ENCODE measurements at places on chromosomes 1 and 21.

DNA sequence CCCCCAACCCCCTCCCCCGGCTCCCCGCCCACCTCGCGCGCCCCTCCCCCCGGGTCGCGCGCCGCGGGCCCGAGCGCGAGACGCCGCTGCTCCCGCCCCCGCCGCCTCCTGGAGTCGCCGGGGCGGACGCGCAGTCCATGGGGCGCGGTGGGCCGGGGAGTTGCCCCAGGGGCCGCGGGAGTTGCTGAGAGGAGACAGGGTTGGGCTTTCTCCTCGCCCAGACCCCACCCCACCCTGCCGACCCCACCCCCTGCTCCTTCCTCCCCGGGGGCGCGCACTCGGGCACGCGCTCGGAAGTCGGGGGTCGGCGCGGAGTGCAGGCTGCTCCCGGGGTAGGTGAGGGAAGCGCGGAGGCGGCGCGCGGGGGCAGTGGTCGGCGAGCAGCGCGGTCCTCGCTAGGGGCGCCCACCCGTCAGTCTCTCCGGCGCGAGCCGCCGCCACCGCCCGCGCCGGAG, at the start of gene LAMC1:
Gene LAMC1, plus strand, starts transcription at position 275 of the 455 bp plus-strand sequence. CDS start 297 bp downstream, outside the sequence.
- no peak for DNase-seq

- no peak for DNase-seq
These were observed 206.5 kb upstream of the AJAP1 start for GRCh38 chr1:4447778-4448420.

- no peak for DNase-seq
These were observed 20.4 kb downstream of the PRMT6 start for GRCh38 chr1:107076841-107077240.

- no peak for DNase-seq
These were observed 42.6 kb upstream of the LBR start for GRCh38 chr1:225470211-225471108.

- DNase-seq = no peak
These were observed 6.4 kb downstream of the SZT2 start for GRCh38 chr1:43396059-43396458.

- no peak for DNase-seq
These were observed 69.5 kb downstream of the TRIM11 start for GRCh38 chr1:228337031-228337564.

DNA sequence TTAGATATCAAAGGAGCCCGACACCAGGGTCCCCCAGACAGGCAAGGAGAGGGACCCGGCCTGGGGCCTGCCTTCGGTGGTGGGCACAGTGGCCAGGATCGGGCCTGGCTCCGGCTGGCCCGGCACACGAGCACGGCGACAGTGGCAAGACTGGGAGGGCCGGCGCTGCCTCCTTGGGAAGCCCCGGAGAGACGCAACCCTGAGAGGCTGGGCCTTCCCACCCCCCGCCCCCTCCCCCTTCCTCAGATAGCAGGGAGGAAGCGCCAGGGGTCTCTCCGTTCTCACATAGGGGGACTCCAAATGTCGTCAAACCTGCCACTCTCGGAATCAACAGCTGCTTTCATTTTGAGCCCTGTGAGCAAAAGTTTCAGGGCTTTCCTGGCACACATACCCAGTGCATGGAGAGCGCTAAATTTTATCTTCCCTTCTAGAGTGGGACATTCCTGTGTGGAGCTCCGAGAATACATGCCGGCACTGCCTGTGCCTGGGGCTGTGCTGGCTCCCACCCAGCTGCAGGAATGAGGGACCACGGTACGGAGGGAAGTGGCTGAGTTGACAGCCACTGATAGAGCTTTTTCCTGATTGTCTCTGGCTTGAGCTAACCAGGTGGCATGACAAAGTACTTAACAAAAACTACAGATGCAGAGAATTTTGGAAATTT, 62.4 kb downstream of the CD247 start:
- no peak for DNase-seq

DNA sequence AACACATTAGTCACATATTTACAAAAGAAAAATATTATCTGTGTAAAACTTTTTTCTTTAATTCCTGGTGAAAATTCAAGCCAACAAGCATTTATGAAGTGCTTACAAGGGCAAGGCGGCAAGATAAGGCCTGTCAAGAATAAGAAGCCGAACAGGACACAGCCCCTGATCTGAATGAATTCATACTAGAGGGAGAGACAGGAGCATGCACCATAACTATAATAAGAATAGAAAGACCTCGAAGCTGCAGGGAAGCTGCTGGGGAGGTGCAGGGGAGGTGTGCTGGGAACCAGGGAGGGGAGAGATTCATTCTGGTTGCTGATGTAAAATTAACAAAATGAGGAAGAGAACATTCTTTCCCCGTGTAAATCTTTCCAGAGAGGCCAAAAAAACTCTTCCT, 60.5 kb upstream of the TARDBP start:
- no peak for DNase-seq

DNA sequence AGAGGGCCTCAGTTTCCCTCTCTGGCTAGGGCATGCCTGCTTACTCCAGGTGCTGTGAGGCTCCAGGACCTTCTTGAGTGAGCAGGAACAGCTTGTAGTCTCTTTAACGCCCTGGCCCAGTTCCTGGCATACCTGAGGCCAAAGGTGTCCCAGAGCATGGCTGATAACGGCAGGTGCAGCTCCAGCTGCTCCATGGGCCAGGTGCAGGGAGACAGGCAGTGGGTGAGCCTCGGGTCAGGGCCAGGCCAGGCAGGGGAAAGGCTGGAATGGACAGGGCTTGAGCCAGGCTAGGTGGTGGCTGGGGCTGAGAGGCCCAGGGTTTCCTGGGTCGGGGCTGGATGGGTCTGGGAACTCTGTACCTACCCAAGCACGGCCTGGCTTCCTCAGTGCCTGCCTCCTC, 18.3 kb downstream of the EDN2 start:
- no peak for DNase-seq

DNA sequence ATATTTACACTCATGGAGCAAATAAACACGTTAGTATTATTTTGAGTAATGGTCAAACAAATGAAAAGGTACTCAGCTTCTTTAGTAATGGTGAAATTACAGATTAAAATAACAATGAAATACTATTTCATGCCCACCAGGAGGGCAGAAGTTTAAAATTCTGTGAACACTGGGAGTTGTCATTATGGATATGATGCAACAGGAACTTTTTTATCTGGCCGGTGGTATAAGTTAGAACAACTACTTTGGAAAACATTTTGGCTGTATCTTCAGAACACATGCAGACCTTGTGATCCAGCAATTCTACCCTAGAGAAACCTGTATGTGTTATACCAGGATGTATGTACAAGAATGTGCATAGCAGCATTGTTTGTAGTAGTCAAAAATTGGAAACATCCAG, 23.2 kb upstream of the PPP1R8 start:
- no peak for DNase-seq

Measured in vagina (tissue), 2 donors.